ENCODE measurements at places on chromosomes 6 and 20.

DNA sequence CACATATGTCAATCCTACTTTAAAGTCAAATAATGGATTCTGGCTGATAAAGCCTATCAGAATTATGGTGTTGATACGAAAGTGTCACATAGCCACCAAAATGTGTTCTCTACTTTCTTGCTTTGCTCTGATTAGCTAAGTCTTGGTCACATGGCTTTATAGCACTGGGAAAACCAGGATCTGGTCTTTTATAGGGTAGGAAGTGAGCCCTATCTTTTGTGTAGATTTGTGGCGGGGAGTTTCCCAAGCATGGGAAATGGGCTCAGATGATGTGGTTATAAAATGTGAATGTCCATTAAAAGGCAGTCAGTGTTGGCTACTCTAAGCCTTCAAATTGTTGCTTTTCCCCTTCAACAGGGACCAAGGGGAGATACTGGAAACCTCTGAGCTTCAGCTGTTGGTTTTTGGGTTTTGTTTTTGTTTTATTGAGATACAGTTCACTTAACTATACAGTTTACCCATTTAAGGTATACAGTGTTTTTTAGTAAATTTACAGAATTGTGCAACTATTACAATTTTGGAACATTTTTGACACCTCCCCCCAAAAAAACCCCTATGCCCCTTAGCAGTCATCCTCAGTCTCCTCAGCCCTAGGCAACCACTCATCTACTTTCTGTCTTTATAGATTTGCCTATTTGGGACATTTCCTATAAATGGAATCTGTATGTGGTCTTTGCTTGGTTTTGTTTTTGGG lies 12.2 kb downstream of the RRP36 start:
- DNase-seq, result no peak

DNA sequence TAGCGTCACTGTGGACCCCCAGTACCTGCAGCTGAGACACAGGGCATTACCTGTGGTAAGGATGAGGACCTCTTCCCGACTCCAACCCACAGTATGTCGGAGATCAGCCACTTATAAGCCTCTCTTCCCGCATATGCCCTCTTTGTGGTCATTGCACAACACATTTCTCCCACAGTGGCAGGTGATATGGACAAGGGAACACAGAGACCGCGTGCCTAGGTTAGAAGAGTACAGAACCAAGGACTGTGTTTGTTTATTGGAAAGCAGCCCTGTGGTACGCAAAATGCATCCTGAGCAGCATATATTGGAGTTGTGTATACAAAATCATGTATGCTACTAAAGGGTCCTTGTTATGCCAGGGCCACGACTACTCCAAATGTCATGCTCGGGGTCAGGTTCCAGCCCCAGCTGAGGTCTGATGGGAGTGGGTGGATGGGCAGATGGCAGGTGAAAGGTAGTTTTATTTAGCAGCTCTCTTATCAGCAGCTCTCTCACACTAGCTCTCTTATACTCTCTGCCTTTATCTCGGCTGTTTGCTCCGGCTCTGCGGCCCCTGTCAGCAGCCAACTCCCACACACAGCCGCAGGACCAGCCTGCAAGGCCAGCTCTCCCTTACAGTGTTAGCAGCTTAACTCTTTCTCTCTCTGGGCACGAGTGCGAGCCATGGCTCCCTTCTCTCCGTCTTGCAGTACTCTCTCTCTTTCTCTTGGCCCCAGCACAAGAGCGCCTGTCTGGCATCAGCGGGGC lies 569.0 kb downstream of the KIF16B start:
- DNase-seq, result no peak

- DNase-seq, result no peak
These were observed 62.1 kb downstream of the TBXT start for GRCh38 chr6:166105341-166106075.

DNA sequence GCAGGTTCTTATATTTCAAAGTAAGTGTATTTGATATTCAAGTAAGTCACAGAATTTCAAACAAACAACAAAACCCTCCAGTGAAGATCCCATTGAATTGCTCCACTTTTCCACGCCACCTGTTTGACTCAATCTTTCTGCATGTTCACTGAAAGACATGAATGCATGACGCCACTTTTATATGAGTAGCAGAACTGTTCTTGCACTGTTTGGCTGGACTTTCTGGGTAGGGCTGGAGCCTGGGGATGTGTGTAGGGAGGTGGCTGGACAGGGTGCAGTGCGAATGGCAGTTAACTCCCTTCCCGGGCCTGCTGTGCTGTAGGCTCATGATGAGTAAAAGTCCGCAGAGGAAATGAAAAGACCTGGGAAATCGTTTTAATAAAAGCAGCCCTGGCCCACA lies 39.7 kb downstream of the IL20RA start:
- DNase-seq, result no peak

DNA sequence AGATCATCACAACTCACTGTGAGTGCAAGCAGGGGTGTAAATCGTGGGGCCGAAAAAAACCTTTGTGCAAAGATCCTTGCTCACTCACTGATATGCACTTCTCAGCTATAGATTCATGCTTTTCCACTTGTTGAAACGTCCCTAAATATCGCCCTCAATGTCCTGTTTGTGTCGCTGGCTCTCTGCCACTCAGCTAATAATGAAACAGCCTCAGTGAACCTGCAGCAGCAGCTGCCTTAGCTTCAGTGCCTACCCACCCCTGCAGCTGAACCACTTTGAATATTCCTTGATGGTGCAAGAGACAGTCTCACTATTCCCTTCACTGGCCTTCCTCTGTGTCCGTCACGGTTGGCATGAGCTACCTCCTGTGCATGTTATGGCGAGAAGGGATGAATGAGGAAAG lies 128.9 kb upstream of the NAA20 start:
- no peak for DNase-seq

- DNase-seq, result peak; percentile 89
These were observed 28.9 kb downstream of the STX7 start for GRCh38 chr6:132483779-132484679.

GRCh38 chr6:157556144-157556645 lies 175.2 kb downstream of the ZDHHC14 start:
- no peak for DNase-seq

- DNase-seq, result peak; percentile 46
These were observed 288.8 kb downstream of the ADGB start for GRCh38 chr6:146887447-146888077.

DNA sequence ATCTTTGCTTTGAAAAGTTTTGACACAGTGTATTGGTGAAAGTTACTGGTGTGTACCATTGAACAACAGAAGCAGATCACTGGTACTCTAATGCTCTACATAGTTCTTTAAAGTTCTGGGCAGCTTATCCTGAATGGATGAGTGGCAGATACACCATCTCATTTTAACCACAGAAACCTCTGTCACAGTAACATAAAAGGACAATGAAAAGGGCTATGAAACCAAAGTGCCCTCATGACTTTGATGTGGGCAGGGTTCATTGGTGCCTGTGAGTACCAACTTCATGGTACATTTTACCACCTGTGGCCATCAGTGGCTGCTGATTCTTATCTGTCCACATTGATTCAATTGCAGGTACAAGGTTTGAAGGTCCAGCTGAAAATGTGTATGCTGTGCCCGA lies 285.7 kb upstream of the PREP start:
- DNase-seq, result no peak

- no peak for DNase-seq
These were observed 106.4 kb upstream of the SGK1 start for GRCh38 chr6:134424165-134424797.

DNA sequence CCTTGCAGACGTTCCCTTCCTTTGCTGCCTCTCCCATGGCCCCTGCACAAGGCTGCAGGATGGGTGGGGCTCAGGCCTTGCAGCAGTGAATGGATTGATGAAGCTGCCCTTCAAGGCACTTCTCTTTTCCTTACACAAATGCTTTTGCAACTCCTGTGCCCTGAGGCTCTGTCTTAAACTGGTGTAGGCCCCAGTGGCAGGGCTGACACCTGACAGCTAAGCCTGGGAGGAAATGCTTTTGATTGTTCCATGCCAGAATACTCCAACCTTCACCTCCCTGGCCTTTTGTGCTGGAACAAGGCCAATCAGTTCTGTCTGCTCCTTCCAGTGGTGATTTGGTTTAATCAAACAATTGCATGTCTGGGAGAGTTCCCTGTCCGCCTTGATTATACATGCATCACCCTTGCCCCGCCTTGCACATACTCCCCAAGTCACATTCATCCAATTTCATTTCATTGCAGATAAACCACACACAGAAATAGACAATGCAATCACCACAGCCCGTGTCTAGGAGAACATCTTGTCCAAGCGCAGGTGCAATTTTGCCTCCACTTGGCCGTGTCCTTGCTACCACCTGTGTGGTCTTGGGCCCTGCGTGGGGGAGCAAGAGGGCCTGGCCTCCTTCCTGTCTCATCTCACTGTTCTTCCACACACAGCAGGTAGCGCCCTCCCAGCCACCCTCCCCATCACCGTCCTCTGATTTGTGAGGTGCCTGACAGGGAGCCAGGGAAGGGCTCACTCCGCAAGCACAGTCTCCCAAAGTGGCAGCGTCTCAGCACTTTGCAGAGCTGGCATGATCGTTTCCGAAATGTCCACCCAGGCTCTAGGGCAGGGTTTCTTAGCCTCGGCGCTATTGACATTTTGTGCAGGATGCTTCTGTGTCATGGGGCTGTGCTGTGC lies 120.4 kb downstream of the CDH26 start:
- peak; percentile 31 for DNase-seq

- DNase-seq, result peak; percentile 28
These were observed 128.0 kb downstream of the RFPL4B start for GRCh38 chr6:112475083-112475482.

GRCh38 chr20:35474303-35474871 lies 19.0 kb downstream of the CEP250 start:
- DNase-seq, result no peak

DNA sequence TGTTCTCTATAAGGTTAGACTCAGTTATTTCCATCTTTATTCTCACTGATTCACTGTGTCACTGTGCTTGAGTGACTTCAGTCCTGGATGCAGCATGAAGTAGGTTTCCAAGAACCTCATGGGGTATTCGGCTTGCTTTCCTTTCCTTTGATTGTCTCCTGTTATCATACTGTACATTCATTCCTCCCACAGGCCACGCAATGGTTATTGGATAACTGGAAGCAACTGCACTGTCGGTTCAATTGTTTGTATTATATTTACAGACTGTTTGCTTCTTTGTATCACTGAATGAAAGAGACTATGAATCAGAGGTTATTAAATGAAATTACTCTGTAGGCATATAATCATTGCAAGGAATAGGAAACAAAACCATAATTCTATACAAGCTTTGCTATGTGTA lies 129.4 kb downstream of the MAP7 start:
- DNase-seq, result no peak

GRCh38 chr6:144653885-144654505 lies 368.9 kb downstream of the UTRN start:
- no peak for DNase-seq

DNA sequence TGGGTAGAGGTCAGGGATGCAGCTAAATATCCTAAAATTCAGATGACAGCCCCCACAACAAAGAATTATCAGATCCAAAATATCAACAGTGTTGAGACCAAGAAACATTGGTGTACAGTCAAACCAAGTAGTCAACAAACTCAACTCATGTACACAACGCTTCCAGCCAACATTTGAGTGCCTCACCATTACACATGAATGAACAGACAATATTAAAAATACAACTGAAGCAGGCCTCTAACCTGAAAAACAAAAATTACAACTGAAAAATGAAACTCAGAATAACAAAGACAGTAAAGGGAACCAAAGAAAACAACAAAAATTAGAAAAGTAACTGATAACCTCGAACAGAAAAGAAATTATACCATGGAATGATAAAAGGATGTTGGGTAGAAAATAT lies 46.2 kb downstream of the HACE1 start:
- no peak for DNase-seq

DNA sequence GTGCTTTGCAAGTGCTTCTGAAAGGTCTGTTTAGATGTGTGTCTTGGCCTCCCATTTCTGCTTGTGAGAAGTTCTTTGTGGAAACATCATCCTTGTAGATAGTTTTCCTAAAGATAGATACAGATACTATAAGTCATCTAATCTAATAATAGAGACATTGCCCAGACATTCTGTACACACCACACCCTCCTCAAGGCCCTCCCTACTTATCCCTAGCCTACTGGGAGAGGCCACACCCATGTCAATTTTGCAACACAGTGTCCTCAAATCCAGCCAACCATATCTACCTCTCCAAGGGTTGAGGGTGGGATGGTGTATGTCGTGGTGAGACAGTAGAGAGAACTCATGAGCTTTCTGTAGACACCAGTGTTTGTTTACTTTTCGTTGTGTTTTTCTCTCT lies 6.2 kb downstream of the KDM1B start:
- peak; percentile 45 for DNase-seq

GRCh38 chr6:150418827-150419594 lies 50.2 kb downstream of the IYD start:
- DNase-seq, result peak; percentile 89

GRCh38 chr6:126112171-126112632 lies 125.9 kb downstream of the TRMT11 start:
- no peak for DNase-seq

GRCh38 chr20:36919715-36920333 lies 31.7 kb downstream of the SAMHD1 start:
- peak; percentile 87 for DNase-seq

- no peak for DNase-seq
These were observed 174.8 kb downstream of the BMP2 start for GRCh38 chr20:6942266-6942665.

GRCh38 chr20:38770970-38771369 lies 22.7 kb downstream of the ACTR5 start:
- no peak for DNase-seq

GRCh38 chr6:105545228-105545920 lies 142.5 kb upstream of the PREP start:
- no peak for DNase-seq

GRCh38 chr6:1615151-1615852 lies 5.6 kb downstream of the FOXC1 start:
- DNase-seq, result no peak

GRCh38 chr6:39908838-39909583 lies 25.3 kb downstream of the MOCS1 start:
- DNase-seq, result no peak

GRCh38 chr20:56422076-56422823 lies 10.2 kb downstream of the CASS4 start:
- peak; percentile 63 for DNase-seq

DNA sequence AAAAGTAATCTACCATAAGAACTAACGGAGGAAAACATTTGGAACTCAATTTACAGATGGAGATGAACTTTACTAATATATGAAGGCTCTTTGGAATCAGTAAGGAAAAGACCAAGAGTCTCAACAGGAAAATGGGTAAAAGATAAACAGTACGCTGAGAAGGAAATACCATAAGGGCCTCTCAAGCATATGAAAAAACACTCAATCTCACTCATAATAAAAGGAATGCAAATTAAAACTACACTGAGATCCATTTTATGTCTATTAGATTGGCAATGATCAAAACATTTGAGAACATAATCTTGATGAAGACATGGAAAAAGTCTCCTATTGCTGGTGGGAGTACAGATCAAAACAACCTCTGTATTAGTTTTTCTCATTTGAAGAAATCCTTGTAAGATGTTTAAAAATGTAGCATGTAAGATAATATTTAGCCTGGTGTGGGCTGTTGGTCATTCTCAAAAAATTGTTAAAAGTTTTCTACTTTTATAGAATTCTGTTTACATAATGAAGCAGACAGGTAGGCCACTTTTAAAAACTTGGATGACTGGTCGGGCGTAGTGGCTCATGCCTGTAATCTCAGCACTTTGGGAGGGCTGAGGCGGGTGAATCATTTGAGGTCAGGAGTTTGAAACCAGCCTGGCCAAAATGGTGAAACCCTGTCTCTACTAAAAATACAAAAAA lies 14.5 kb downstream of the REV3L start:
- no peak for DNase-seq
